Central memory CD4-positive, alpha-beta T cell (primary cell): ENCODE measurements at places on chromosomes 5 and 9.

- no peak for DNase-seq
Measured at GRCh38 chr5:157652377-157652692, at the start of gene SOX30. SOX30 (minus strand) TSS chr5:157652438; CDS start chr5:157652078, 360 bp downstream.

DNA sequence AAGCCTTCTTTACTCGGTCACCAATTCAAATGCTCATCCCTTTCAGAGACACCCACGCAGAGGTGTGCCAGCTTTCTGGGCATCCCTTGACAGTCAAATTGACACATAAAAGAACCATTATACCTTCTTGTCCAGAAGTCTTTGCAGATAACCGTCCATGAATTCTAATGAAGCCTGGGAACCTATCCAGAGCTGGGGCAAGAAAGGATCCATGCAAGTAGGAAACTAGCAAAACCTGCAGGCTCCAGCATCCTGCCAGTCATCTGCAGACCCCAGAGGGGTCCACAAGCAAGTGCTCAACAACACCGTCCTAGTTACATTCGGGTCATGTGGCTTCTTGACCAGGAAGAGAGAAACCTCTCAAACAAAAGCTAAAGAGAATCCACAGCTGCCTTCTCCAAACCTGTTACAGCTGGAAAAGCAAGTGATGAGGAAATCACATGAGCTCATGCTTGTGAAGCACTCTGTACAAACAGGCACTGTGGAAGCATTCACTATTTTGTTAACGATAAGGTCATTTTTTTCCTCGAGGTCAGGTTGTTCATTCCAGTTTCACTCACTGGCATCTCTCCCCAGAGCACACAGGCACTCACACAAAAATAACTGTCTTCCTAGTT is 80.2 kb upstream of the DMRT1 start:
- no peak for DNase-seq

DNA sequence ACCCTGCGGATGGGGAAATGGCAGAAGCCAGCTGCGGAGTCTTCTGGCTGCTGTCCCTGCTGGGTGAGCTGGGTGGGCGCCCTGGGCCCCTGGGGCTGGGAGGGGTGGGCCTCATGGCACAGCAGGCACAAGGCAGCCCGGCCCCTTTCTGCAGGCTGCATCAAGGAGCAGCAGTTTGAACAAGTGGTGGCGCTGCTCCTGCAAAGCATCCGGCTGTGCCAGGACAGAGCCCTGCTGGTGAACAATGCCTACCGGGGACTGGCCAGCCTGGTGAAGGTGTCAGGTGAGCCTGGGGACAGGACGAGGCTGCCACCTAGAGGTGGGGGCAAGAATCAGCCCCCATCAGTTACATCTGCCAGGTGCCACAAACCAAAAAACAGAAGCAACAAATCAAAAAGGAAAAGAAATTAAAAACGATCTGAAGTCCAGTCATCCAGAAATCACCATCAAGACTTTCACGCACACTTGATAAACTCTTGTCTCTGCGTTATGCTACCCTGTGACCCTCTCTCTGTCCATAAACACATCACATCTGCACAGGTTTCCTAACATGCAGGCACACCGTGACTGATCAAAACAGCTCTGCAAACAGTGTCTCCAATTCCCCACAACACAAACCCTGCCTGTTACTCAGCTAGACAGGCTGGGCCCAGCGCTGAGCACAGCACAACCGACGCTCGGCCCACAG is 13.9 kb downstream of the REXO4 start:
- DNase-seq, result peak; percentile 49

- DNase-seq, result no peak
Measured at GRCh38 chr5:111779922-111780292, 22.9 kb upstream of the NREP start.

DNA sequence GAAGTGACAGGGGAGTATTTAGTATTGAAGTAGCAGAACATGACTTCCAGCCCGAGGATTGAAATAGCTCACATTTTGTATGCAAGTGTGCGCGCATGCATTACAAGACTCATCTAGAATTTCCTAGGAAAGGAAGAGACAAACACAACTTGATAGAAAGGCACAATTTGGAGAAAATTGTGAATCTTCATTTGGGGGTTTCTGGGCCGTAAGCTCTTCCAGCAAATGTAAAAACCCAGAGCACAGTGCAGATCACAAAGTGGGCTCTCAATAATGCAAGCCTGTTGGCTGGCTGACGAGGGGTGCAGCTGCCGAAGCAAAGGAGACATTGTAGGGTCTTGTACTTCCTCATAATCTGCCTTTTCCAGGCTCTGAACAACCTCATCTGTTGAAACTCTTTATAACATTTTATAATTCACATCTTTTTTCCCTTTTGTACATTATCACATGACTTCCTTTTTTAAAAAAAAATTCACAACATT is 109.0 kb downstream of the BAAT start:
- no peak for DNase-seq

GRCh38 chr5:107894361-107894760 is 223.6 kb upstream of the EFNA5 start:
- no peak for DNase-seq

GRCh38 chr5:18023275-18023674 is 389.0 kb downstream of the TAF11L14 start:
- no peak for DNase-seq

GRCh38 chr5:95615164-95615467 is 4.8 kb upstream of the GPR150 start:
- DNase-seq, result no peak

DNA sequence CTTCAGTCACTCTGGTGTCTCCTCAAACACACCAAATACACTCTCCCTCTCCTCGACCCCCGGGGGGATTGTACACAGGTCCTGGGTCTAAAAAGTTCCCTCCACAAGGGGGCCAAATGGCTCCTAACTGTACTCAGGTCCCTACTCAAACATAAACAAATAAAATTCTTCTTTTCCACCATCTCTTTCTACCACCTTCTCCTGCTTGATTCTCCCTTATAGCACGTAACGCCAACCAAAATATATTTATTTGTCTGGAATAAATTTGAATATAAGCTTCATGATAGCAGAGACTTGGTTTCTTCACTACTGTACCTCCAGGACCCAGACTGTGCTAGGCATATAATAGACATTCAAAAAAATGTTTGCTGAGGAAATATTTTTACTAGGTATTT is 21.4 kb downstream of the ZNF608 start:
- DNase-seq, result no peak

DNA sequence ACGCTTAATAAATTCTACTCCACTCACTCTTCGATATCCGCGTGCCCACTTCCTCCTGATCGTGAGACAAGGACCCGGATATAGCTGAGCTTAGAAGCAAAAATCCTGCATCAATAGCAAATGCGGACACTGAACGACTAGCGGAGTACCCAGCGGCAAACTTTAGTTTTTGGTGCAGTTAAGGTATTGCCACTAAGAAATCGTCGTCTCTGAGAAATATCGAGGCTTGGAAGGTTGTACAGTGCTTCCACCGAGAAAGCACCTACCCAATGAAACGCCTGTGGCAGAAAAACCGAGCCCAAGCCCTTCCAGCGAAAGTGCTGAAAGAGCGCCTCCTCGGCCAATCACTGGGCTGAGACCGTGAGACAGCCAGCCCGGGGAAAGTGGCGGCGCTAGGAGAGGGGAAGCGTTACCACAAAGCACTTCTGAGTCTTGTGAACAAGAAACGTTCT is 32.2 kb downstream of the ANXA2R start:
- peak; percentile 89 for DNase-seq

DNA sequence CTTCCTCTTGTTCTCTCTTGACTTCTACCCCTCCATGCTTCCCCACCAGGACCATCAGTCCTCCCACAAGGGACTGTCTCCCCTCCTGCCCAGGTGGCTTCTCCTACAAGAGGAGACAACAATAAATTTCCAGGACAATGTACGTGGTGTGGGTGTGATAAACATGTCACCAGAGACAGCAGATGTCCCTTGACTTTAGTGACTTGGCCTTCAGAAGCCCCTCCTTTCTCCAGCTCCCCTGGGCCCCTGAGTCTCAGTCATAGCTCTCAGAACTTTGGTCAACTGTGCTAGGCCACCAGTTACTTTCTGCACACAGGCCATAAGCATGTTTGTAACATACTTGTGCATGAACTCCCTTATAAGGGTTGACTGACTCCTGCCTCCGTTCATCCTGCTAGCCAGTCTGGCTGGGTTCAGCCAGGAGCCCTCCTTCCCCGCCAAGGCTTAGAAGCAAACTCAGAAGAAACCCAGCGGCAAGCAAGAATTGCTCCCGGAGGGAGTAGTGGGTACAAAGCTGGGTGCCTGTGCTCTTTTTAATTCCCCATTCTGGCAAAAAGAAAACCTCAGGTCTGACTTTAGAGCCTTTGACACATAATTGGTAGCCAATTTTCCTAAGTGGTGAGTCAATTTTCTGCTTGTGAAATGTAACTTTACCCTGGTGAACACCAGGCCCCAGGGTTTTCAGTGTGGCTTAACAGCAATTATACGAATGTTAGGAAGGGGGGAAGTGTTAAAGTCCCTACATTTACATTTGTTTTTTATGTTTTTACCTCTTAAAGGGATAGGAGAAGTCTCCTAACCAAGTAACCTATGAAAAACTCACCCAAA is 49.2 kb downstream of the EBF1 start:
- DNase-seq, result no peak
